ENCODE measurements at places on chromosomes 2 and 18.

DNA sequence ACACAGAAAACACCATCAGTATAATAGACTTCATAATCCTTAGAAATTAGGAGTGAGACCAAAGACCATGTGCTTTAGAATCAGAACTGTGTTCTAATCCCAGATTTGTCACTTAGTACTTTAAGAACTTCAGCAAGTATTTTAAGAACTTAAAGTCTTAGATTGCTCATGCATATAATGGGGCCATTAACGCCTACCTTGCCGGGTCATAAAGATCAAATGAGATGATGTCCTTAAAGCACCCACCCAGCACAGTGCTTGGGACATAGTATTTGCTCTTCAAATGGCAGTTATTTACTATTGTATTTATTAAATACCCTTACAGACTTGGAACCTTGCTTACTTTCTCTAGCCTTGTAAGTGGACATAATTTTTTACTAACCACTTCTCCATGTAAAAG, 156.1 kb downstream of the GREB1L start:
- no peak for DNase-seq

DNA sequence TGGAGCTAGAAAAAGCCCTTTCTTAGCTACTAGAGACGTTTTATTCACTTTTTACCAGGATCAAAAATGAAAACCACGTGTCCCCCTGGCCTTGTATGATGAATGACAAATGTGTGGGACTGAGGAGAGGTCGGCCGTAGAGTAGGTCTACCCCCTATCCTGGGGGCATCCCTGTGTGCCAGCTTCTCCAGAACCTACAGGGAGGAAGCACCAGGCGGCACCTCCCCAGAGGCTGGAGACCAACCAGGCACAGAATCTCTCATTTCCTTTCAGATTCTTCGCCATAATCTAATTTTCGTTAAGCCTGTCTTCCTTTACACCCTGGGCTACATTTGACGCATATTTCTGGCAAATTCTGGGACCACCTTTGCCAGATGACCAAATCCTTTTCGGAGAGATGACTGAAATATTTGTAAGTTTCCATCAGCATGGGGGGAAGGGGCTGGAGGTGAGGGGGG, 15.9 kb downstream of the TWIST2 start:
- DNase-seq: no peak

GRCh38 chr18:77249569-77250500, at the start of gene GALR1:
TSS of gene GALR1 (plus strand) at chr18:77249848. CDS start at chr18:77250549, 701 bp downstream.
- peak; percentile 4 for DNase-seq

GRCh38 chr2:234259440-234259839, 208.9 kb downstream of the SPP2 start:
- no peak for DNase-seq

DNA sequence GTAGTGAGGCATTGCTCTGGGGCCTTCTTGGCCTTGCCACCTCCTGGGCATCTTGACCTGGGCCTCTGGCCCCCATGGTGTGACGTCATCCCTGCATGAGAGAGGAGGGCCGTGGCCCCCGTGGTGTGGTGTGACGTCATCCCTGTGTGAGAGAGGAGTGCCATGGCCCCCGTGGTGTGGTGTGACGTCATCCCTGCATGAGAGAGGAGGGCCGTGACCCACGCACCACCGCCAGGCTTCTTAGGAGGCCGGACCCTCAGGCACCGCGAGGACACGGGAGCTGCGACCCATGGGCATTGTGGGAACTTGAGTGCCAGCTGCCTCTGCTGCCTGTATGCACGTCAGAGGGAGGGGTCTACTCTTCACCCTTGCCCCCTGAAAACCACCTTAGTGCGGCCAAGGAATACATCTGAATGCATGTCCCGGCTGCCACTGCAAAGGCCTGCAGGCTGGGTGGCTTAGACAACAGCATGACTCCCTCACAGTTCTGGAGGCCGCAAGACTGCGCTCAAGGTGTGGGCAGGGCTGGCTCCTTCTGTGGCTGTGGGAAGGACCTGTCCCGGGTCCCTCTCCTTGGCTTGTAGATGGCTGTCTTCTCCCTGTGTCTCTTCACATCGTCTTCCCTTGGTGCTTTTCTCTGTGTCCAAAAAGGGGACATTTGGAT, 20.8 kb upstream of the OTOS start:
- no peak for DNase-seq

- no peak for DNase-seq
Observed at GRCh38 chr2:118991554-118991953, 49.6 kb downstream of the MARCO start.

- no peak for DNase-seq
Observed at GRCh38 chr2:233000886-233001750, 11.9 kb downstream of the NGEF start.

- no peak for DNase-seq
Observed at GRCh38 chr2:46162329-46163097, 134.7 kb upstream of the EPAS1 start.

DNA sequence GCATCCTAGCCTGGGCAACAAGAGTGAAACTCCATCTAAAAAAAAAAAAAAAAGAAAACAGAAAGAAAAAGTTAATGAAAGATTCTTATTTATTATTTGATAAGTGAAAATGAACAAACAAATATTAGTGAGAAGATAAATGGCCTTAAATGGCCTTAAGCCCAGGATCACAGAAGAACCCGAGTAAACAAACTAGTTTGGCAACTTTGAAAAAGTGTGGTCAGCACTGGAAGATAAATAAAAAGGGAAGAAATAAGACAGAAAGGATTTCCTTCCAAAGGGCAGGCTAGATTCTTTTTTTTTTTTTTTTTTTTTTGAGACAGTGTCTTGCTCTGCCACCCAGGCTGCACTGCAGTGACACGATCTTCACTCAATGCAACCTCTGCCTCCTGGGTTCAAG, 692.4 kb downstream of the CPS1 start:
- no peak for DNase-seq

DNA sequence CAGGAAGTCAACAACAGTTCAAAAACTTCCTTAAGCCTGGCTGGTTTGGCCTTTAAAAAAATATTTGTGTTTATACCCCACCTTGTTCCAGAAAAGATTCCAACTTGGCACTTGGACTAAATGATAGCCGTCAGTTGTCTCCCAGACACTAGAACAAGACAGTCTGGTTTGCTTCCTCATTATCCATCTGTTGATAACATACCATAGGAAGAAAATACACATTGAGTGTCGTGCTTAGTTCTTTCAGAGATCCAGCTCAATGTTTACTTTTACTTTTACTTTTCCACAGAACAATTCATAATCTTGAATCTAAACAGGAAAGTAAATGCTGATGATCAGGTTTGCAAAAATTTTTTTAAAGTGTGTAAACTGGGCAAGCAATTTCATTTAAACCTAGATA, 2.4 kb upstream of the VPS54 start:
- DNase-seq: peak; percentile 61

GRCh38 chr18:596288-596881, 403 bp upstream of the CLUL1 start:
- no peak for DNase-seq

- DNase-seq: peak; percentile 13
Observed at GRCh38 chr2:5690286-5690685, 1.9 kb upstream of the SOX11 start.

DNA sequence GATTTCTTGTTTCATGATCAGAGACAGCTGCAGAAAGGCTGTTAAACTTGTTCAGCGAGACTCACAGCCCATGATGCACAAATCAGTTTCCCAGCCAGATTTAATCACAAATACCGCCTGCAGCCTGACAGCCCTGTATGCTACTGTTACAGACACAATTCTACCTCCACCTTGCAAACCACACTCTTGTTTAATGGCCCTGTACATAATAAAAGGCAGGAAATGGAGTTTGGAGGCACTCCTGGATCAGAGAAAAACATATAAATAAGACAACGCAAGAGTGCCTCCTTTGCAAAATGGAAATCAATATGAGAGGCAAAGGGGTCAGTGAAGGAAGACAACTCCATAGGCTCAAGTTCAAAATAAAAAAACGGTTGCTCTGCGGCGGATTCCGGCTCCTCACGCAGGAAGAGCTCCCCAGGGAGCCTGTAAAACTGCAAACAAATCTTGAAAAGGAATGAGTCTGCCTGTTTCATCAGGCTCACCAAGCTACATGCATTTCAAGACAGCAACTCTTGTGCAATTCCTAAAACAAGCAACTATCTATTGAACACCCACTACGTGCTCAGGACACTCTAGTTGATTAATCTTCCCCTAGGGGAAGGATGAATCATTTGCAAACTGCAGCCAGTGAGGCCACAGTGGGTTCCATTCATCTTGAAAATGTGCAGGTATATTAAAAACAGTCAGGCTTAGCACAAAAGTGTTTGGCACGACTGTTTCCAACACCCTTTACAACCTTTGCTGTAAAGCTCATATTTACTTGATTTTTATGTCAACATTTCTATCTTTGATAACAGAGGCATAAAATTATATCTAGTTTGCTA, 37.5 kb downstream of the TBC1D8 start:
- peak; percentile 93 for DNase-seq

DNA sequence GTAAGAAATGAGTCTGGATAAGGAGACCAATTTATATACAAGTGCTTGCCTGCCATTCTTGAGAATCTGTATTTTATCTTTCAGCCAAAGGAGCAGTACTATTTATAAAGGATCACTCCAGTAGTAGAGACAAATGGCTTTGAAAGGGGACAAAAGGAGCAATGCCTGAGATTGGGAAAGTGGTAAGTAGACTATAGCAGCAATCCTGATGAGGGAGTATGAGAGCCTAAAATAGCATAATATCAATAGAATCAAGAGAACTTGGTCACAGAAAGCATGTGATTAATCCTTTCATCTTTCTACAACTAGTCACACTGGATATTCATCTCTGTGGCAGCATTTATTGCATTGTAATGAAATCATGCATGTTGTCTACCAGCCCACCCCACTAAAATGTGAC, 20.2 kb downstream of the NRXN1 start:
- DNase-seq: no peak

GRCh38 chr2:42286268-42286946, 74.6 kb downstream of the COX7A2L start:
- DNase-seq: no peak

DNA sequence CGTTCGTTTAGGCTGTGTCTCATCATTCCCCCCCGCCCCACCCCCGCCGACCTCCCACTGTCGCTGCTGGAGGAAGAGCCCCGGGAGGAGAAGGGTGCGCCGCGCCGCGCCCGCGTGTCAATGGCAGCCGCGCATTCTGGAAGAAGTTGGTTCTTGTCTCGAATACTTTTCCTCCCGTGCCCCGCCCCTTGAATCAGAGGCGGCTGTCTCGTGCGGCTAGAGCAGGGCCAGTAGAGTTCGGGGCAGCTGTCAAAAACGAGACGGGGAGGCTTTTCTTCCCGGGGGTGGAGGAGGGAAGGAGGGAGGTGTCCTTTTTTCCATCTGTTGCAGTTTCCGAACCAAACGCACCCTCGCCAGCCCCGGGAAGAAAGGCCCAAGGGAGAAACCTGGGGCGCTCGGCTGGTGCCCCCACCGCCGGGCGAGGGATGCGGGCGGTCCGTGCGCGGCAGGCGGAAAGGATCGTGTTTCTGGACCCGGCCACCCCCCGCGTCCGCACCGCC, 410 bp upstream of the TGIF1 start:
- no peak for DNase-seq

DNA sequence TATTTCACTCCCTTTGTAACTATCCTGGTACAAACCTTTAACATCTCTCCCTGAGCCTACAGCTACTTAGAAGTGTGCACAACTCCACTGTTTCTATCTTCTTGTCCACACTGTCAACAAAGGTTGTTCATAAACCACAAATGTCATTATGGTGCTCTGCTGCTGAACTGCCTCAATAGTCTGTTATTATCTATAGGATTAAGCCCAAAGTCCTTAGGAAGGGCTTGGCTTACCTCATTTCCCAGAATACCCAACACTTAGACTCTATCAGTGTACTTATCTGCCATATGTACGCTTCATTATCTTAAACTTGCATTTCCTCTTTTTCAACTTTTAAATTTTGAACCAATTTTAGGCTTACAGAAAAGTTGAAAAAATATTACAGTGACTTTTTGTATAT, 94.2 kb downstream of the HNMT start:
- DNase-seq: no peak

GRCh38 chr18:70319187-70319586, 30.3 kb downstream of the SOCS6 start:
- DNase-seq: no peak

- DNase-seq: no peak
Observed at GRCh38 chr18:45295388-45295787, 319.9 kb upstream of the SLC14A2 start.

GRCh38 chr2:181764095-181764963, 84.0 kb upstream of the NEUROD1 start:
- DNase-seq: no peak

DNA sequence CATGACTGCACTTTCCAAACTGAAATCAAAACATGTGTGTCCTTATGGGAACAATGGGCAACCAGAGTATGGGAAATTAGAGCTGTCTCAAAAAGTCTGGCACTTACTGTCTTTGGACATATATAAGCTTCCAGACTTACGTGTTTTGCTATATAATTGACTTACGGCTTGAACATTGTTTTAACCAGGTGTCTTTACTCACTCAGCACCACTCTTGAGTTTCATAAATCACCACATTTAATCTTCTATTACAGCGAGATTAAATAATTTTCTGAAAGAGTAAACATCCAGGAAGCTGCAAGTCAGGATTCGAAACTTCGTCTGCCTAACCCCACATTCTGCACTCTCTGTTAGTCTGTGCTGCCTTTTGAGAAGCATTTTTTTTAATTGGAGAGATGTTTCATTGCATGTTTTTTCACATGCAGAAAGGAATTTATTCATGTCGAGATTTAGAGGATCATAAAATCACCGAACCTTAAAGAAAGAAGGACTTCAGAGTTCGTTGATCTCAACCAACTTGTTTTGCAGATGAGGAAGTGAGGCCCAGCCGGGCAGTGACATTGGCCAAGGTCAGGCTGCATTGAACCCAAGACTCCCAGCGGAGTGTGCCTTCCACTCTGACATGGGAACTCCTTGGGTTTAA, 137.3 kb downstream of the SETBP1 start:
- DNase-seq: no peak

GRCh38 chr18:48037481-48038271, 107.2 kb upstream of the SMAD2 start:
- no peak for DNase-seq

DNA sequence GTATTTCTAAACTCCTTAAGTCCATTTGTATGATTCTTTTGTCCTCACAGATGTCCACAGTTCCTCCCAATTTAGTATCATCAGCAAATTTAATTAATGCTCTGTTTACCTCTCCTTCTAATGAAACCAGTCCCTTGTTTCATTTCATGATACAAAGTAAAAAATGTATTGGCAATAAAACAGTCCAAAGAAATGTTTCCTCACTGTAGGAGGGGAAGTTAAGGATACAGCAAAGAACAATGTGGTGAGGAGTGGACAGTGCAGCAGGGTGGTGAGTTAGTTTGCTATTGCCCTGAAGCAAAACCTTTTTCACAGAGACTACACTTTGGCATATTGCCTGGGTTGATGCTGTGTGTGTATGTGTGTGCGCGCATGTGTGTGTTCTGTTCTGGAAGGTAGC, 401.5 kb downstream of the ARHGAP15 start:
- no peak for DNase-seq

GRCh38 chr2:18804536-18804935, 215.2 kb upstream of the NT5C1B start:
- no peak for DNase-seq

- no peak for DNase-seq
Observed at GRCh38 chr18:46563317-46563716, 93.7 kb downstream of the LOXHD1 start.

Measured in mesenchymal stem cell (in vitro differentiated cells and primary cell).